ENCODE measurements at places on chromosomes 16 and 17.

DNA sequence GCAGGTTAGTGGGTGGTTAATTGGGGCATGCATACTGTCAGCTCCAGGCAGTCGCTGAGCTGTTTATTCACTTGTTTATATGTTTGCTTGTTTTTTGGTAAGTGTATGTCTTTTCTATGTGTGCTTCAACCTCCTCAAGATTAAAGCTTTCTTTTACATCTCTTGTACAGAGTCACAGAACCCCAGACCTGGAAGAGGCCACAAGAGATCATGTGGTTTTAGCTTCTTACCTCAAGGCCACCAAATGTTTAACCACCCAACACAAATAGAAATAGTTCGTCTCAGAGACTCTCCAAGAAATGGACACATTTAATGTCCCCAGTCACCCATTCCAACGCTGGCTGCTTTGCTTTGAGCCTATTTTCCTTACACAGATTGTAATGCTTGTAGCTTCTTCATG, 11.8 kb upstream of the TMEM98 start:
- no peak for DNase-seq

DNA sequence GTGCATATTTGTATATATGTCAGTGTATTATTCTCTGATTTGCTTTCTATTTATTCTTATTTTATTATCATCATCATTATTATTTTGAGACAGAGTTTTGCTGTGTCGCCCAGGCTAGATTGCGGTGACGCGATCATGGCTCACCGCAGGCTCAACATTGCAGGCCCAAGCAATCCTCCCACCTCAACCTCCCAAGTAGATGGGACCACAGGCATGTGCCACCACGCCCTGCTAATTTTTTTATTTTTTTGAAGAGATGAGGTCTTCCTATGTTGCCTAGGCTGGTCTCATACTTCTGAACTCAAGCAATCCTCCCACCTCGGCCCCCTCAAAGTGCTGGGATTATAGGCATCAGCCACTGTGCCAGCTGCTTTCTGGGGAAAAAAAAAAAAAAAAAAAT, 8.4 kb upstream of the ARHGAP17 start:
- DNase-seq = no peak

- no peak for DNase-seq
Observed at GRCh38 chr17:59914274-59914854, 21.4 kb downstream of the RPS6KB1 start.

GRCh38 chr17:43579566-43580140, 33.5 kb upstream of the ETV4 start:
- DNase-seq = no peak

- no peak for DNase-seq
Observed at GRCh38 chr17:51387582-51387981, 127.2 kb downstream of the UTP18 start.

DNA sequence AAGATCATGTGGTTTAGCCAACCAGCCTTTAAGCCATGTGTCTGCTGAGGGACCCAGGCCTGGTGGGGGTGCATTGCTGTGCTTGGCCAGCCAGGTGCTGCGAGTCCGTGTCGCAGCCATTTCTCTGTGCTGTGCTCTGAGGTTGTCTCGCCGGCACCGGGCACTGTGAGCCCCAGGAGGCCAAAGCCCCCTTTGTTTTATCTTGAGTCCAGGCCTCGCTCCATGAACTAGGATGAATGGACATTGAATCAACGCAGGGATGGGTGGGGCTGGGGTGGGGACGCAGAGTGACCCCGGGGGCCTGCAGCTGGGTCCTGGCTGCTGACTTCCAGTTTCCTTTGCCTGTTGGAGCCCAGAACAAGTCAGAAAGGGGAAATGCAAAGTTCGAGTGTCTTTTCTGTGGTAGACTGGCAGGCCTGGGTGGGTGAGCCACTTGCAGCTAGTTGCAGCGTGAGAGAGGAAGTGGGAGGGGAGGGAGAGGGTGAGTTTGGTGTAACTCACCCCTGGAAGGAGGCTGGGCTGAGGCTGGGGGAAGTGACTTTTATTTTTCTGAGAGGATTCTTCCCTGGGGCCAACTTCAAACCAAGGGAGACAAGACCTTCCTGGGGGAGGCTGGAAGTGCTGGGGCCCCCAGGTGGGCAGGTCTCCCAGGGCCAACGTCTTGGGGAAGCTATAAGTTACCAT, 324.7 kb downstream of the SEC14L1 start:
- DNase-seq = no peak

- DNase-seq = no peak
Observed at GRCh38 chr16:2092866-2093265, 42.8 kb downstream of the PKD1 start.

GRCh38 chr17:3957735-3958599, 6.3 kb downstream of the ATP2A3 start:
- DNase-seq = no peak

DNA sequence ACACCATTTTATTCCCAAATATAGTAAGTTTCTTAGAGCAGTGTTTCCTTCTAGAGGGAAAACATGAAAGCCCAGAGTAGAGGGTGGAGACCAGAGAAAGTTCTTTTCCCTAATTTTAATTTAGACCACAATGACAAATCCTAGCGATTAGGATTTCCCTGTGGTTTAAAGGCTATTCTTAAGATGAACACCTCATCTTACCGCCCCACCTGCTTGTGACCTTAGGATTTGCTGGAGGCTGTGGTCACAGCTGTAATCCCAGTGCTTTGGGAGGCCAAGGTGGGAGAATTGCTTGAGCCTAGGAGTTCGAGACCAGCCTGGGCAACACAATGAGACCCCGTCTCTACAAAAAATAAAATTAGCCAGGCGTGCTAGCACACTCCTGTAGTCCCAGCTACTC, 51.1 kb downstream of the GPRC5B start:
- DNase-seq = no peak

GRCh38 chr16:69793526-69793925, 31.4 kb downstream of the WWP2 start:
- no peak for DNase-seq

DNA sequence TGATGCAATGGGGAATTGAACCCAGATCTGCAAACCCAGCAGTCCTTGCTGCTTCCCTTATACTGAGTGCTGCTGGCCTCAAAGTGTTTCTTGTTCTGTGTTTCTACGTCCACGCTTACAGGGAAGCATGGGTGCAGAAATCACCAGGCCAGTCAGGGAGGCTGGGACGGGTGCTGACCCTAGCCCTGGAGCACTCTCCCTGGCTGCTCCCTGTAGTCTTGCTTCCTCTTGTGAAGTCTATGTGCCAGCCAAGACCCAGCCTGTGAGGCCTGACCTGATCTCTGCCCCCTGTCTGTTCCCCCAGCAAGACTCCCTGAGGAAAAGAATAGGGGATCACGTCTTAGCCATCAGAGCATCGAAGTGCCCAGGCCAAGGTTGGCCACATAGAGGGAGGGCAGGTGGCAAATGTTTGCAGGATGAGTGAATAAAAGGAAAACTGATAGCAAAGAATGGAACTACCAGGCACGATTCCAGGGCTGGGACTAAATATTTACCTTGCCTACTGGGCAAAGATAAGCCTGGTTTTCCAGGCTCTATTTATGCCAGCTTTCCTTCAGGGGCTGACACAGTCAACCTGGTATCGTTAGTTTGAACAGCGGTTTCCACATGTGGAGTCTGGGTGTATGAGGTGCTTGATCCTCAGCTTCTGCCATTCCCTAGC, 41.2 kb upstream of the RHOT1 start:
- DNase-seq = no peak

GRCh38 chr17:34254651-34255380, at the start of gene CCL2:
CCL2 (plus strand) TSS chr17:34255285; CDS start chr17:34255350, 65 bp downstream.
- DNase-seq = no peak

DNA sequence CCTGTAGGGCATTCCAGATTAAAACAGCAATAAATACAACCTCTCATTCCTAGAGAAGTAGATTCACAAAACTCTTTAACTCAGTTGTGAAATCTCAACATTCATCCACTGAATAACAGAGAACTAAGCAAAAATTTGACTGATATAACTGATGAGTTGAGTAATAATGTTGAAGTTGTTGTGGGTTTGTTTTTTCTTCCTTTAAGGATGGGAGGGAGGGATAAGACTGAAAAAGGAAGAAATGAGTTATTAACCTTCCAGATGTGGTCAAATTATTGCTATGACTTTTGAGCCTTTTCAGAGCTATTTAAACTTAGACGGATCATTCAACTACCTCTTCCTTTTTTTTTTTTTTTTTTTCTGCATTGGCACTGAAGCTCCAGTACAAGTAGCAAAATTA, 38.6 kb downstream of the SKAP1 start:
- DNase-seq = no peak

- no peak for DNase-seq
Observed at GRCh38 chr16:59295993-59296736, 562.0 kb upstream of the GOT2 start.

DNA sequence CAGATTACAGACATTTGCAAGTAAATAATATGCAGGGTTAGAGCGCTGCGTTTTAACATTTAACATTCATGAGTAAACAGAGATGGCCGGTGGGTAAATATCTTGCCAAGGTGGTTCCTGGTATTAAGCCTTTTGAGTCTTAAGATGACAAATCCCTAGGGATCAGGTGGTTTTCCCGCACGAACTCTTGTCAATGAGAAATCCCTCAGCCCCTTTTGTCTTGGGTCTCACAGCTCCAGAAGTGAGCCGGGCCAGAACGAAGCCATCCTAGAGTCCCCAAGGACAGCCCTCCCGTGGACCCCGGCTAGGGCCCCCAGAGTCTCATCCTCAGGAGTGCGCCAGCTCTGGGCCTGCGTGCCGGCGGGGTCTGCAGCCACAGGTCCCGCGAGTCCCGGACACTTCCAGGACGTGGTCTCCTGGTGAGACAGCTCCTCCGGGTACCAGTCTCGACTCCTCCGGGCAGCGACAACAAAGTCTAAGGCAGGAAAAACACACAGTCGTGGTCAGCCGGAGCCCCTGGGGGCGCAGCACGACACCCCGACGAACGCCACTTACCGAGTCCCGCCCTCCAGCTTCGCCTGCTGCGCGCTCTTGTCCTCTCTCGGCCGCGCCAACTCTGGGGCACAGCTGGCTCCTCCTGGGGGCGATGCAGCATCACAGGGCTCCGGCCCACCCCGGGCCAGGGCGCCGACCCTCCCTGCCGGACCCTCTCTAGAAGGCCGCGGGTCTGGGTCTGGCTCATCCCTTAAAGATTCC, 13.3 kb downstream of the MIS12 start:
- DNase-seq = no peak

- no peak for DNase-seq
Observed at GRCh38 chr16:83810901-83811300, 3.1 kb downstream of the HSBP1 start.

DNA sequence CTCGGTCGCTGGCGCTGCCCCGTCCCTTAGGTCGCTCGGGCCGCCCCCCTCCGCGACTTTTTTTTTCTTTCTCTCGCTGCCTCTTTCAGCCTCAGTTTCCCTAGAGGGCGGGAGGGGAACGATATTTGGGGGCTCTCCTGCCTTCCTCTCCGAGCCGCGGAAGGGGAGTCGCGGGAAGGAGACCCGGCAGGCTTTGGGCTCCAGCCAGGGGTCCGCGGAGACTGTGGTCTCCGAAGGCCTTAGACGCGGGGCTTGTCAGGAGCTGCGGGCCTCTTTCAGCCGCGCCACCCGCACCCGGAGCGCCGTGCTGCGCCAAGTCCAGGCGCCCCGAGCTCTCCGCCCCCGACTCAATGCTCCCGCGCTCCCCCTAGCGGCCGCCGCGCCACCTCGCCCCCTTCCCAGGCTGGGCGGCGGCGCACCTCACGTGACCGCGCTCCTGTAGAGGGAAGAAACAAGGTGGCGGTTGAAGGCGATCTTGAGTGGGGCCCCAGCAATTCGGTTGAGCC, at the start of gene LRRC37B:
LRRC37B (plus strand) TSS at position 427 of the 506 bp plus-strand sequence. CDS start 14,010 bp downstream, outside the sequence.
- peak; percentile 62 for DNase-seq

- DNase-seq = no peak
Observed at GRCh38 chr16:85345129-85345639, 232.9 kb upstream of the CIBAR2 start.

GRCh38 chr16:55035956-55036355, 105.3 kb downstream of the IRX5 start:
- DNase-seq = no peak

DNA sequence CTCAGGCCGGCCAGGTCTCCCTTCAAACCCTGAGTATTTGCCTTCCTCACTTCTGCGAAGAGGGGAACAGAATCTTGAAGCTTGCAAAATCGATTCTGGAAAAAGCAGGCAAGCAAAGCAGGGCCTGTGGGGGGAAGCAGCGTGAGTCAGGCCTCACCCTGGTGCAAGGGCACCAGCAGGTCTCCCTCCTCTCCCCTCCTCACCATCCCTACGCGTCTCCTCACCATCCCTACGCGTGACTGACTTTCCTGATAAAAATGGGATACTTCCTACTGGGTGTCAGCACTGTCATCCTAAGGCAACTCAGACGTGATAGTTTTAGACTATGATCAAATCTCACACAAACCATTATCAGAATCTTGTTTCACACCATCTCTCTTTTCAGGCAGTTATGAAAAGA, 12.1 kb downstream of the CMTM3 start:
- no peak for DNase-seq

DNA sequence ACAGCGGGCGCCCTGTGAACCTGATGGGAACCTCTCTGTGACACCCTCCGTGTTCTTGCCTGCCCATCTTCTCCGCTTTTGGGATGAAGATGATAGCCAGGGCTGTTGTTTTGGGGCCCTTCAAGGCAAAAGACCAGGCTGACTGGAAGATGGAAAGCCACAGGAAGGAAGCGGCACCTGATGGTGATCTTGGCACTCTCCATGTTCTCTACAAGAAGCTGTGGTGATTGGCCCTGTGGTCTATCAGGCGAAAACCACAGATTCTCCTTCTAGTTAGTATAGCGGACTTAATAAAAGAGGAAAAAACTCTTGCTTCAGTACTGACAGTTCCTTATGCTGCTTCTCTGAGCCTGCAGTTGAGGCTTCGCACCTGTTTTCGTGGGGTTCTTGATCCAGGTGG, 10.5 kb downstream of the CDK5RAP3 start:
- no peak for DNase-seq

DNA sequence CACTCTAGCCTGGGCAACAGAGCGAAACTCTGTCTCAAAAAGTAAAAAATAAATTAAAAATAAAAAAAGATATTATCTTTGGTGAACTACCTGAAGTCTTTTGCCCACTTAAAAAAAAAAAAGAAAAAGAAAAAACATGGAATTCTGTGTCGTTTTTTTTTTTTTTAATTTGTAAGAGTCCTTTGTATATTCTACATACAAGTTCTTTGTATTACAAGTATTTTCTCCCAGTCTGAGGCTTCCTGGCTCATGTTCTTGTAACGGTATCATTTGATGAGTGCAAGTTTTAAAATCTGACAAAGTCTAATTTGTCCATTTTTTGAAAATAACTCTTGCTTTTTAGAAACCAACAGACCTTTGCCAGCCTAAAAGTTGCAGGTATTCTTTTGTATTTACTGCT, 12.2 kb upstream of the CBX2 start:
- DNase-seq = no peak

Measured in brain pericyte (primary cell).